ENCODE measurements at places on chromosomes 5 and 9.

- DNase-seq: no peak
Measured at GRCh38 chr5:160727296-160727997, 124.6 kb downstream of the ATP10B start.

GRCh38 chr9:133528876-133529241 lies 4.1 kb upstream of the MYMK start:
- no peak for DNase-seq

DNA sequence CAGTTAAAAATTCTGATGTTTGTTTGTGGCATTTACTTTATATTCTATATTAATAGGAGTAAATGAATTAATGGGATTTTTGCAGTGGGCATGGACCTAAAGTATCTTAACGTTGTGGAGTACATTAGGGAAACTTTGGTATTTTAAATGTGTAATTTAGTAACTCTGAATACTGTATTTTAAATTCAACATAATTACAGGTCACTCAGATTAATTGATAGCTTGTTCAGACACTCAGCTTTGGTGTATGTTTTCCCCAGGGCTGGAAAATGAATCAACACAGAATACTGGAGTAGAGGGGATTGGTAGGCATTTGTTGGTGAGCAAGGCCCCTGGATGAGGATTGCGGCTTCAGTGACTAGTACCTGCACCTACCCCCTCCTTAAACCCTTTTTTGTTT lies 117.5 kb downstream of the TRIO start:
- DNase-seq: no peak

DNA sequence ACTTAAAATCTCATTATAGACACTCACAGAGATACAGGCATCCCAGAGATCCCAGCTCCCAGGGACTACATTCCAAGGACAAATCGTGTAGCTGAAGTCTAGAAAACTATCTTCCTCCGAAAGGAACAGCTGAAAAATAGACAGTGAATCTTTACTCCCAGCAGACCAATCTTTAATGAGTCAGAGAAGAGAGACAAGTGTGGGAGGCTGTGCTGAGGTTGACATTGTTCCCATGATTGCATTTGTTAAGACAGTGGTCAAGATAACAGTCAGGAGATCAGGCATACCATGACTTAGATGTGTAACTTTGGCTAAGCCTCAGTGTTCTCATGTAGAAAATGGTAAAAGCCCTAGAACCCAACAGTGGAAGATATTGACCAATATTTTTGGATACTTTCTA lies 120.7 kb downstream of the PAPPA start:
- no peak for DNase-seq

GRCh38 chr9:74499111-74499601 lies 2.0 kb downstream of the RORB start:
- DNase-seq: no peak

Data from SHP77 treated with DMSO at 0.1 percent for 48 hours (cell line).